Spinal cord (tissue), 10 donors: ENCODE measurements at places on chromosomes 5 and 9. TPM values are rescaled to one million over a fixed set of nuclear protein-coding genes. Genes with fewer than 3 reads are reported as not detected.

The HMMR gene
- total RNA-seq = 12.2 TPM

The KIF12 gene
- 0.59 TPM for total RNA-seq

The SLC45A2 gene
- 0.39 TPM for total RNA-seq

The HAVCR1 gene
- total RNA-seq = 0.11 TPM

The WNT8A gene
- not detected for total RNA-seq

DNA sequence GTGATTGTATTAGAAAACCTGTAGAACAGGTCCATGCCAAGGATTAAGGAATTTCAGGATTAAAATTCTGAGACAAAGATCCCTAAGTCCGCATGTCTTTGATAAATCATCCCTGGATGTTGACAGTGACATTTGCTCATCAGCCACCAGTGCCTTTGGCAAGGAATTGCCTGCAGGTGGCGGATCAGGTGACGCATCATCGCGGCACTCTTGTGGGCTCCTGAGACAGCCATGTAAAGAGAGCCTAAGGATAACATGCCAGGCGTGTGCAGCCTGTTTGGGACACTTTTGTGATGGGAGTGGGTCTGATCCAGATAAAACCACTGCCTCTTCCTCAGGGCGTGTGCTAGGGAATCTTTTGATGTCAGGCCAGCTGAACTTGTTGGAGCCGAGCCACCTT lies 40.6 kb downstream of the ADCY2 start:
- H3K27me3 ChIP-seq = no peaks in the 10 kb centered on the region
- DNase-seq = no peak
- no peaks in the 10 kb centered on the region for H3K36me3 ChIP-seq
- H3K27ac ChIP-seq = no peak overlapping the region

DNA sequence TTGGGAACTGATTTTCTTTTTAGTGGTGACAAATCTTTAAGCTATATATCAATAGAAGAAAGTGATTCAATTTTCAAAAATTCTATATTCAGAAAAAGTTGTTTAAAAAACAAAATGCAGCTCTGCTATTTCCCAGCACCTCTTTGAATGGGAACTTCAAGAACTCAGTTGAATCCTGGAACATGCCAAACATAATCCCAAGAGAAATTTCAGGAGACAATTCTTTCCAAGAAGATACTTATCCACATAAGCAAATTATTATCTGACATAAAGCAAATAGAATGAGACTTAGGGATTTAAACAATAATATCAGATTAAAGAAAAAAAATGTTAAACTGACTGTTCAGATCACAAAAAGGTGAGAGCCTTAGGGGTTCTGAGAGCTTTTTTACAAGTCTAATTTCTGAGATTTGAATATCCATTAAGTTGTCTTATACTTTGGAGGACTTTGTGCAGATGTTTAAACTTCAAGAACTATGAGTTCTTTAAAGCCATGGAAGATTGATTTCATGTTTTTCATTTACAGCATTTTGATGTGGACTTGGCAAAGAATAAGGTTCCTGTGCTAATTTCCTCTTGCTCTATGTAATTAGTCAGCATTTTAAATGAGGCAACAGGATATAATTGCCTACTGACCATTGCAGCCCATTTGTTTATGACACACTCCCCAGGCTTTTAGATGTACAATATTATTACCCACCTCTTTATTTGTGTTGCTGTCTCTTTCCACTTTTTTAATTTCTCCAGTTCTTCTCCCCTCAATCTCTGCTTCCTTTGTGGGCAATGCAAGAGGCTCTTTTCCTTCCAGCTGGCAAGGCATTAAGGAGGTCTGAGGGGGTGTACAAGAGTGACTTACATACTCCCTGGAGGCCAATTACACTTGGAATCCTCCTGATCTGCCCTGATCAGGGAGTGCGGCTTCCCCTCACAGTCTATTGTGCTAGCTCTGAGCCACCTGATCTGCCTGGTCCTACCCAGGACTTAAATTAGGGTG lies 419.1 kb downstream of the NR2F1-AS1 start:
- peak overlapping the region; percentile 78 for H3K27ac ChIP-seq
- H3K36me3 ChIP-seq = no peaks in the 10 kb centered on the region
- H3K4me3 ChIP-seq = no peak overlapping the region
- DNase-seq = no peak
- H3K4me1 ChIP-seq = peaks cover 3% of the 10 kb centered on the region

DNA sequence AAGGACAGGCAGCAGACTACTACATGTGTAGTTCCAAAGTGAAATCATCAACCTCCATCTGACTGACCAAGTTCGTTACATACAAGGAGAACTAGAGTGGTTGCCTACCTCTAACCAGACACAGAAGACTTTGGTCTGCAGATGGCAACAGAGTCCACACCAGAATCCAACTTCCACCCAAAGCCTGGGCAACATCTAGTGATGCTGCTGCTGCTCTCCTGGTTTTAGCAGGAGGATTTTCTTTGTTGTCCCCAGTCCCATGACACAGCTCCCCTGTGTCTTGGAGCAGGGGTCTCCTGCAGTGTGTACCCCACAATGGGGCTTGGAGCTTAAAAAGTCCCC lies 46.4 kb upstream of the APC start:
- DNase-seq = no peak
- H3K36me3 ChIP-seq = no peaks in the 10 kb centered on the region
- H3K4me3 ChIP-seq = no peak overlapping the region
- H3K27me3 ChIP-seq = no peaks in the 10 kb centered on the region
- no peak overlapping the region for H3K27ac ChIP-seq
- no peaks in the 10 kb centered on the region for H3K4me1 ChIP-seq

GRCh38 chr5:181184845-181185216 lies 20.2 kb downstream of the TRIM7 start:
- no peaks in the 10 kb centered on the region for H3K27me3 ChIP-seq
- no peak overlapping the region for H3K4me3 ChIP-seq
- no peaks in the 10 kb centered on the region for H3K36me3 ChIP-seq
- peaks cover 26% of the 10 kb centered on the region for H3K4me1 ChIP-seq
- DNase-seq = no peak
- H3K27ac ChIP-seq = no peak overlapping the region

- H3K4me3 ChIP-seq = no peak overlapping the region
- no peaks in the 10 kb centered on the region for H3K36me3 ChIP-seq
- H3K27me3 ChIP-seq = peaks cover 5% of the 10 kb centered on the region
- no peak overlapping the region for H3K27ac ChIP-seq
These were observed 17.6 kb downstream of the DMRT3 start for GRCh38 chr9:994005-994404.

DNA sequence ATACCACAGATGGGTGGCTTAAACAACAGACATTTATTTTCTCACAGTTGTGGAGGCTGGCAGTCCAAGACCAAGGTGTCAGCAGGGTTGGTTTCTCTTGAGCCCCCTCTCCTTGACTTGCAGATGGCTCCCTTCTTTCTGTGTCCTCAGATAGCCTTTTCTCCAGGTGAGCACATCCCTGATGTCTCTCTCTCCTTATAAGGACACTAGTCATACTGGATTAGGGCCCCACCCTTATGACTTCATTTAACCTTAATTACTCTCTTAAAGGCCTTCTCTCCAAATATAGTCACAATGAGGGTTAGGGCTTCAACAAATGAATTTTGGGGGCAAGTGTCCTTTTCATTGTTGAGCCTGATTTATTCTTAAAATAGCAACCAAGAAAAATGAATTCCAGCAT lies 14.7 kb downstream of the PTGER4 start:
- H3K27me3 ChIP-seq = no peaks in the 10 kb centered on the region
- DNase-seq = no peak
- no peak overlapping the region for H3K27ac ChIP-seq
- no peaks in the 10 kb centered on the region for H3K36me3 ChIP-seq

DNA sequence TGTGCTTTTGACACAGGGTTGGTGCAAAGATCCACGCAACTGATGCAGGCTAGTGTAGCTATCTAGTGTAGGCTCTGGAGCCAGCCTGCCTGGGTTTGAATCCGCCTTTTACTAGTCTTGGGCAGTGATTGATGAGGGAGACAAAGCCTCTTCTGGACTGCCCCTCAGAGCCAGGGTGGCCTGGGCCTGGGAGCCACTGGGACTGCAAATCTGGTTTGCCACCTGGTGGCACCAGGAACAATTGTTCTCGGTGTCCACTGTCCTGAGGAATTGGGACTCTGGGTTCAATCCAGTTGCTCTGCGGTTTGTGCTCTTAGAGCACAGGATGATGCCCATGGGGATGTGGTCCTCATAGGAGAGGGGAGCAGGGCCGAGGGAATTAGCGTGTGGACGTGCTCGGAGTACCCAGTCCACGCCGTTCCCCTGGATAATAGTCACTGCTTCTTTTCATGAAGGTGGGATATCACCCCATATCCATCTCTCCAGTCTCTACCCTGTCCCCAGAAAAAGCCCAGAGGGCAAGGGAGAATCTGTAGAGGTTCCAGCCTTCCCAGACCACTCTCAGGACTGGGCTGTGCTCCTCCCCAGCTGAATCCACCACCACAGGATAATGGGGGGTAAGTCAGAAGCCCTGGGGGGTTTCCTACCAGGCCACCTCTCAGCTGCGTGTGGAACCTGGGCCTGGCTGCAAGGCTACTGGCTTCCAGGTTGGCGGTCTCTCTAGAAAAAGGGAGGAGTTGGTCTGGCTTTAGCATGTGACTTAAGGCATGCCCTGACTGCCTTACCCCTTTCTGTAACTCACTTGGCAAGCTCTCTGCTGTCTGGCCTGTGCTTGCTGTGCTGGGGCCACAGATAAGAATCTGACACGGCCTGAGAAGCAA lies 1.9 kb downstream of the B4GALT7 start:
- no peaks in the 10 kb centered on the region for H3K27me3 ChIP-seq
- peaks cover 32% of the 10 kb centered on the region for H3K4me1 ChIP-seq
- H3K4me3 ChIP-seq = no peak overlapping the region
- no peak overlapping the region for H3K27ac ChIP-seq

- H3K4me3 ChIP-seq = no peak overlapping the region
- no peak overlapping the region for H3K27ac ChIP-seq
- no peaks in the 10 kb centered on the region for H3K4me1 ChIP-seq
- peaks cover 68% of the 10 kb centered on the region for H3K36me3 ChIP-seq
- DNase-seq = no peak
- no peaks in the 10 kb centered on the region for H3K27me3 ChIP-seq
These were observed 136.4 kb downstream of the CACNA1B start for GRCh38 chr9:138013836-138014562.

GRCh38 chr5:148909766-148910165 lies 83.4 kb downstream of the ADRB2 start:
- peaks cover 9% of the 10 kb centered on the region for H3K4me1 ChIP-seq
- no peaks in the 10 kb centered on the region for H3K36me3 ChIP-seq
- DNase-seq = no peak
